ENCODE measurements at places on chromosomes 5 and 9.
A peak's percentile ranks its signal among the peaks of the same experiment; 100 is the strongest.

DNA sequence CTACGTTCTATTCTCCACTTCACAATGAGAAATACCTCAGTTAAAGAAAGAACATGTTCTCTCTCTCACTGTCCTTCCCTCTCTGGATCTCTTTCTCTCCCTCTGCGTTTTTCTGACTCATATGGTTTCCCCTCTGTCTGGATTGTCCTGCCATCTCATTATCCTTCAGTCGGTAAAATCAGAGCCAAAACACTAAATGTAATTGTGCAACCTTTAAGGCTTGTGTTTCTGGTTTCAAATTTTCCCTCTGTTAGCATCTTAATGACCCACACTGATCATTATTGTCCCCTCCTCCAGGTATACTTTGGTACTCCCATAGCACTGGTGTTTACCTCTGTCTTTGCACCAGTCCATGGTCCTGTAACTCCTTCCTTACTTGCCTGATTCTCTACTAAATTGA, 509.4 kb upstream of the C9orf72 start:
- DNase-seq: no peak

- peak; percentile 70 for DNase-seq
Observed at GRCh38 chr5:1386274-1386717, 41.4 kb upstream of the CLPTM1L start.

GRCh38 chr9:131980267-131981016, 99.2 kb downstream of the MED27 start:
- no peak for DNase-seq

- DNase-seq: no peak
Observed at GRCh38 chr9:70257502-70257901, 1.3 kb upstream of the SMC5 start.

DNA sequence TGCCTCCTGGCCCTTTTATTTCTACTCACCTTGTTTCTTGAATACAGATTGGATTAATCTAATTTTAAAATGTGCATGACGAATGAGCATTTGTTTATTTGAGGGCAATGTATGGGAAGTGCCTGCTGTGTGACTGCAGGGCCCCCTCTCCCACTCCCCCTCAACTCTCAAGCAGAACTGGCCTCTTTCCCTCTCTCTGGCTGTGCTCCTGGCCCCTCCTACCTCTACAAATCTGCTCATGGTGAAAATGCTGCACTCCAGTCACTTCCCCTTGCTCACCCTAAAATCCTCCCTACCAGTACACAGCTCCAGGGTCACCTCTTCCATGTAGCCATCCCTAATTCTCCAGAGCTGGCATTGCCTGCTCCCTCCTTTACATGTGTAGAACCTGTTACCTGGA, 17.2 kb upstream of the NDST1 start:
- no peak for DNase-seq
